Cortex of kidney (tissue), 1 donor: ENCODE measurements at places on chromosomes 6 and 20.

- no peak for DNase-seq
Observed at GRCh38 chr6:113540466-113540865, 316.7 kb upstream of the MARCKS start.

GRCh38 chr20:24791953-24792352, 157.1 kb upstream of the CST7 start:
- no peak for DNase-seq

DNA sequence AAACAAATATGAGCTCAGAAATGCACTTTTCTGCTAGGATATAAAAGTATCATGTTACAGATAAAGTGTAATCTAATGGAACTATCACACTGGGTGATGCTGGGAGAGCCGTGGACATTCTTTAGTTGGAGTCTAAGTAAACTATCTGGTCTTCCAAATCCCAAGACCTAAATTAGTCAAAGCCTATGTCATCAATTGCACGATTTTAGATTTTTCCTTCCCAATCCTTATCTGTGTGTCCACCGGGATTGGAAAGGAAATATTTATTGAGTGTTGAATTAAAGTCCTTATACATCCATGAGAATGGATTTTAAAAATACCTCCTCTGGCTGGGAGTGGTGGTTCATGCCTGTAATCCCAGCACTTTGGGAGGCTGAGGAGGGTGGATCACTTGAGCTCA, 19.6 kb upstream of the MRAP2 start:
- DNase-seq, result no peak

DNA sequence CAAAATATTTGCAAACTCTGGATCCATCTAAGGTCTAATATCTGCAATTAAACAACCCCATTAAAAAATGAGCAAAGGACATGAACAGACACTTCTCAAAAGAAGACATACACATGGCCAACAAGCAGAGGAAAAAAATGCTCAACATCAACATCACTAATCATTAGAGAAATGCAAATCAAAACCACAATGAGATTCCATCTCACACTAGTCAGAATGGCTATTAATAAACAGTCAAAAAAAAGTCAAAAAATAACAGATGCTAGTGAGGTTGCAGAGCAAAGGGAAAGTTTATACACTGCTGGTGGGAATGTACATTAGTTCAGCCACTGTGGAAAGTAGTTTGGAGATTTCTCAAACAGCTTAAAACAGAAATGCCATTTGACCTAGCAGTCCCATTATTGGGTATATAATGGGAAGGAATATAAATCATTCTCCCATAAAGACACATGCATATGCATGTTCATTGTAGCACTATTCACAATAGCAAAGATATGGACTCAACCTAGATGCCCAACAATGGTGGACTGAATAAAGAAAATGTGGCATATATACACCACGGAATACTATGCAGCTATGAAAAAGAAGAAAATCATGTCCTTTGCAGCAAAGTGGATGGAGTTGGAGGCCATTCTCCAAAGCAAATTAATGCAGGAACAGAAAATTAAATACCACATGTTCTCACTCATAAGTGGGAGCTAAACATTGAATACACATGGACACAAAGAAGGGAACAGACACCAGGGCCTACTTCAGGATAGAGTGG, 9.1 kb downstream of the ZNFX1 start:
- no peak for DNase-seq

DNA sequence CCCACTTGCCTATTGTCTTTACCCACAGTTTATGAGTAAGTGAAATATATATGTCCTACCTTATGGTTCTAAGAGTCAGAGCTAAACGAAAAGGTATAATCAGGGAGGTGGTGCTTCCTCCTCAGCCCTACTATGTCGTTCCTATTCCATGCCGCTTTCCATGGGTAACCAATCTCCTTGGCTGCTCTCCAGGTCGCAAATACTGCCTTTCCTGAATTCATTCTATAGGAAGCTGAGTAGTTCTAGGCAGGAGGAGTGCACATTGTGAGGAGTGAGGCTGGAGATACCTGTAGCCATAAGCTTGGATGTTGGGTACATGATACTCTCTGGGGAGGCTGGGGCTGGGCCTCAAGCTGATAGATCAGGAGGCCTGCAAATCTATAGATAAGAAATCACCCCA, 5.8 kb downstream of the IL20RA start:
- no peak for DNase-seq

GRCh38 chr6:24898676-24899075, 37.1 kb downstream of the RIPOR2 start:
- DNase-seq, result no peak
